ENCODE measurements at places on chromosomes 1 and 21.

- DNase-seq, result peak; percentile 92
Observed at GRCh38 chr21:28336314-28336713, 656.4 kb downstream of the LTN1 start.

DNA sequence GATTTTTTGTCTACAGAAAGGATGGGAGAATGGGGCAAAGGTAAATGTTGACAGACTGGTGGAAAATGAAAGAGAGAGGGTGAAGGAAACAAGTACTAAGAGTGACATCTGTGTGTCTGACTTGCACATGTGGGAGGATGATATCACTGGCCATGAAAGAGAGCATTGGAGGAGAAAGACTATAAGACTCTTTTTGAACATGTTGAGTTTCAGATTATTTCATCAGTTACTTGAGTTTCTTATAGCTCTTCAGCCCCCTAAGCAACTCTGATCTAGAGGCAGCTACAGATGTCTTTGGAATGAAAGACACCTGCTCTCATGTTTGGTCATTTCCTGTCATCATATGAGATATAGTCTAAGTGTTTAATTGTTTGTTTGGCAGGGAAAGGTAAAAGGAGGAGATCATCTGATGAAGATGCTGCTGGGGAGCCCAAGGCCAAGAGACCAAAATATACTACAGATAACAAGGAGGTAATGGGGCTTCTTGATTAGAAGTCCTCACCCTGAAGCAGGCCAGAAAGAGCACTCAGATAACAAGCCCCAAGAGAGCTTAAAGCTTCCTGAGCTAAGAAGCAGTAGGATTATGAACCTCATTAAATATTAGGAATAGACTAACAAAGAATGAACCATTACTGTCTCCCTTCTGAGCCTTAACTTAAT, 4.5 kb downstream of the POLR3C start:
- DNase-seq, result no peak

DNA sequence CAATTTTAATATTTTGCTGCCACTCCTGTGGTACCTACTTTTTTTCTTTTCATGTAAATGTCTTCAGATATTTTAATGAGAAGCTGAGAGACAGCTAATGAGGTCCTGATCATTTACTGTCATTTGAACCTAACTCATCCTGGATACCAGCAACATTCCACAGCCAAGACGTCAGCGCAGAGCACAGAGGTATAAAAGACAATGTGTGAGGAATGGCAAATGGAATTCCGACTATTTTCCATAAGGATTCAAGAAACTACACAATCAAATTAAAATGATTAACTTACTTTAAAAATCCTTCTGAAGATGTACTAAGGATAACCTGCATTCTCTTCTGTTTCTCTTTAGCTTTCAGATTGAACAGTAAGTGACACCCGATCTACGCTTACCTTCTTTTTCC, 38.8 kb downstream of the HEATR1 start:
- DNase-seq, result peak; percentile 25

DNA sequence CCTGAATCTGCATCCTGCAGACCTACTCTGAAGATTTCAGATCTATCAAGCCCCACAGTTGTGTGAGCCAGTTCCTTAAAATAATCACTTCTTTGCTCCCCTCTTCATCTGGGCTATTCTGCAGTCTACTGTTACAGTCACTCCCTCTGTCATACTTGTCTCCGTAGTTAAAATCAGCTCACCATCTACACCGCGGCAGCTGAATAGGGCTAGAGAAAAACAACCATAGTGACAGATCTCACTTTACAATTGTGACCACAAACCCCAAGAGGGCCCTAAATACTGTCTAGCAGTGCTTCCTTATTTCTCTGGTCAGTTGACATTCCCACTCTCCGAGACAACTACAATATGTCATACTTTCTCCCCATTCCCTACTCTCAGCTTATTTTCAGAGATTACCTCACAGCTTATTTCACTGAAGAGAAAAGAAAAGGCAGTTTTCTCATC, 12.9 kb downstream of the DESI2 start:
- peak; percentile 82 for DNase-seq

GRCh38 chr1:91400133-91400725, 4.4 kb downstream of the HFM1 start:
- DNase-seq, result no peak

DNA sequence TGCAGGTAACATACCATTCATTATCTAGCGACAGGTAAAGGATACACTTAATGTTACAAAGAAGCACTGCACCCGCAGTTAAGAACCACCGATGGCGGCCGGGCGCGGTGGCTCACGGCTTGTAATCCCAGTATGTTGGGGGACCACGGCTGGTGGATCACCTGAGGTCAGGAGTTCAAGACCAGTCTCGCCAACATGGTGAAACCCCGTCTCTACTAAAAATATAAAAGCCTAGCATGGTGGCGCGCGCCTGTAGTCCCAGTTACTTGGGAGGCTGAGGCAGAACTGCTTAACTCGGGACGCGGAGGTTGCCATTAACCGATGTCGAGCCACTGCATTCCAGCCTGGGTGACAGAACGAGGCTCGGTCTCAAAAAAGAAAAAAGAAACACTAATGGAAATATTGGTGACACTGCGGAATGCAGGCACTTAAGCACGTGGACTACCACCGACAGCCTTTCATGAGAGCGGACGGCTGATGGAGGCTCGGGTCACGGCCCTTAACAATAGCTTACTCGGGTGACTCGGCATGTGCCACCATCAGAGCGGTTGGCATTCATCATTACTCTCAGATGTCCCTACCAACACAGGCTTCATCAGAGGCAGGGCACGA, 542 bp downstream of the GAS5 start:
- DNase-seq, result no peak

- no peak for DNase-seq
Observed at GRCh38 chr21:39513735-39514134, 62.0 kb downstream of the SH3BGR start.

DNA sequence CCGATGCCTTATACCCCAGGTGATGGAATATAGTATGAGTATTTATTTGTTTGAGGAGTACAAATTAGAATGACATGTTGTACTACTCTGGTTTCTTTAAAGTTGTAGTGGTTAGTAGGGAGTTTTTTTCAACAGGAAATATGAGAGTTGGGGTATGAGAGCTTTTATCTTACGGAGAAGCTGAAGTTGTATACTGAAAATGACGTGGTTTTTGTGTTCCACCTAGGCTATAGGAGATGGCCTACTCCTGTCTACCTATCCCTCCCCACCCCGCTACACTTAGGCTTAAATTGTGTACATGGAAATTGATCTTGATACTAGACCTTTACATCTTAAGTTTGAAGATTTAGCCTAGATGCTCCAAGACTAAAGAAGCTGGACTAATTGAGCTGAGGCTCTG, 6.8 kb upstream of the HAX1 start:
- DNase-seq, result no peak

GRCh38 chr1:57324388-57324787, 99.5 kb downstream of the DAB1 start:
- DNase-seq, result no peak

DNA sequence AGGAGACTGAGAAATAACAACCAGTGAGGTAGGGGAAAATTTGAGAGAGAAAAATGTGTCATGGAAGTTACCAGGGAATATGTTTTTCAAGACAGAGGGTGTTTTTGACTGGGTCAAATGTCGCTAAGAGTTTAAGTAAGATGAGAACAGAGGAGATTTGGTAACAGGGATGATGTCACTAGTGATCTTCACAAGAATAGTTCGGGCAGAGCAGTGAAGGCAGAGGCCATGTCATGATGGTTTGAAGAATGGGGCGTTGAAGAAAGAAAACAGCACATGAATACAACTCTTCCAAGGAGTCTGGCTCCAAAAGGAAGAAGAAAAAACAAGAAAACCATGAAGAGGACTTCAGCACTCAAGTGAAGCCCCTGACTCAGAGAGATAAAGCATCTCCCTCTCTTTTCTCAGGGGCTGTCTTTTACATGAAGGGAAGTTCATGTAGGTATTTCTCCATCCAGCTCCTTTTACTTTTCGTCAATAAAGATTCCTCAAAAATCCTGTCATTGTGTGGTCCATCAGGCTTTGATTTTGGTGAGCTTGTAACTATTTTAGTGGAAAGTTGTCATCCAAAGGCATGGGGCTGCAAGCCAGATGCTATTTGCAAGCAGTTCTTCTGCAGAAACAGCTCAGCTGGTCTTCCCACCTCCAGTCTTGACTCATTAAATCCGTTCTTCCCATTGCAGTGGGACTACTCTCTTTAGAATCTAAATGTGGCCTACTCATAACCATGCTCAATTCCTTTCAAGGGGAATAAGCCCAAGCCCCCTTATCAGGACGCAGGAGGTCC, 397.3 kb downstream of the LMX1A start:
- no peak for DNase-seq

DNA sequence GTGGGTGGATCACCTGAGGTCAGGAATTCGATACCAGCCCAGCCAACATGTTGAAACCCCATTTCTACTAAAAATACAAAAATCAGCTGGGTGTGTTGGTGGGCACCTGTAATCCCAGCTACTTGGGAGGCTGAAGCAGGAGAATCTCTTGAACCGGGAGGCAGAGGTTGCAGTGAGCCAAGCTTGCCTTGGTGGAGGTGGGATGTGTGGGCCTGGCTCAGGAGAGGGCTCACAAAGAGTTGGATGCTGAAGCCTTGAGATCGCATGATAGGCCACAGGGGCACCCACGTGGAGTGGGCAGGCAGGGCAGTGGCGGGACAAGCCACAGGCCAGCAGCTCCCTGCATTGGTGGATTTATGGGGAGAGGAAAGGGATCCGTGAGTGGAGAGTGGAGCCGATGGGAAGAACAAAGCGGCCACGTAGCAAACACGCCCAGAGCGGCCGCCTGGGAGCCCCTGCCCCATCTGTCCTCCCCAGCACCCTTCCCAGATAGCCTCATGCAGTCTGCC, 4.4 kb downstream of the THAP3 start:
- DNase-seq, result no peak

GRCh38 chr1:26827663-26828062, 1.2 kb downstream of the ZDHHC18 start:
- no peak for DNase-seq
